Uterus (tissue), 4 donors: ENCODE measurements at places on chromosomes 5 and 9. TPM values are rescaled to one million over a fixed set of nuclear protein-coding genes. Genes with fewer than 3 reads are reported as not detected.

- no peaks in the 10 kb centered on the region for H3K4me1 ChIP-seq
- H3K36me3 ChIP-seq = no peaks in the 10 kb centered on the region
- no peak overlapping the region for H3K27ac ChIP-seq
- DNase-seq = no peak
- H3K4me3 ChIP-seq = no peak overlapping the region
Observed at GRCh38 chr9:129182625-129183494, 4.8 kb upstream of the IER5L start.

The AIF1L gene
- total RNA-seq = 15.6 TPM

GRCh38 chr5:14231156-14231555, 88.0 kb downstream of the TRIO start:
- H3K4me1 ChIP-seq = no peaks in the 10 kb centered on the region
- no peak overlapping the region for H3K4me3 ChIP-seq
- no peaks in the 10 kb centered on the region for H3K27me3 ChIP-seq
- no peak overlapping the region for H3K27ac ChIP-seq
- no peaks in the 10 kb centered on the region for H3K36me3 ChIP-seq

- H3K4me1 ChIP-seq = no peaks in the 10 kb centered on the region
- H3K36me3 ChIP-seq = no peaks in the 10 kb centered on the region
- no peak for DNase-seq
- no peaks in the 10 kb centered on the region for H3K27me3 ChIP-seq
Observed at GRCh38 chr5:131413605-131414559, 150.0 kb downstream of the CDC42SE2 start.

GRCh38 chr5:73218552-73219171, 45.7 kb downstream of the TMEM174 start:
- peaks cover 44% of the 10 kb centered on the region for H3K27me3 ChIP-seq
- no peaks in the 10 kb centered on the region for H3K36me3 ChIP-seq
- H3K4me3 ChIP-seq = no peak overlapping the region
- H3K27ac ChIP-seq = no peak overlapping the region
- no peaks in the 10 kb centered on the region for H3K4me1 ChIP-seq

GRCh38 chr9:84121991-84122523, 141.5 kb downstream of the RMI1 start:
- no peak for DNase-seq
- no peak overlapping the region for H3K4me3 ChIP-seq
- no peaks in the 10 kb centered on the region for H3K27me3 ChIP-seq
- no peaks in the 10 kb centered on the region for H3K36me3 ChIP-seq

DNA sequence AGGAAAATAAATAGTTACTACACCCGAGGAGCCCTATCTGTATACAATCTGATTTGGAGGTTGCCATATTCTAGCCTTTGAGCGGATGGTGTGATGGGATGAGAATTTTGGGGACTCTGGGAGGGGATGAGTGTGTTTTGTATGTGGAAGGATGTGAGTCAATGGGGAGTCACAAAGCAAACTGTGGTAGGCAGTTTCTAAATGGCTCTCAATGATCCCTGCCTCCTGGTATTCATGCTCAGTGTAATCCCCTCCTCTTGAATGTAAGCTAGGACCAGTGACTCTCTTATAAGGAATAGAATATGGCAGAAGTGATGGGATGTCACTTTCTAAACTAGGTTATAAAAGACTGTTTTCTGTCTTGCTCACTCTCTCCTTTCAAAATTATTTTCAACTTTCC, 205.7 kb upstream of the RIOK2 start:
- no peaks in the 10 kb centered on the region for H3K27me3 ChIP-seq
- H3K36me3 ChIP-seq = no peaks in the 10 kb centered on the region
- H3K4me1 ChIP-seq = no peaks in the 10 kb centered on the region
- H3K4me3 ChIP-seq = no peak overlapping the region
- H3K27ac ChIP-seq = no peak overlapping the region
- DNase-seq = no peak

The MYOZ3 gene
- total RNA-seq = 3.2 TPM

The FAM221B gene
- not detected for total RNA-seq

- H3K36me3 ChIP-seq = no peaks in the 10 kb centered on the region
- no peak for DNase-seq
- H3K27me3 ChIP-seq = peaks cover 42% of the 10 kb centered on the region
Observed at GRCh38 chr5:174735498-174736330, 11.3 kb downstream of the MSX2 start.

GRCh38 chr5:12794476-12795332, 890.5 kb upstream of the CTNND2 start:
- H3K36me3 ChIP-seq = no peaks in the 10 kb centered on the region
- H3K27ac ChIP-seq = no peak overlapping the region
- H3K27me3 ChIP-seq = no peaks in the 10 kb centered on the region
- H3K4me3 ChIP-seq = no peak overlapping the region
- no peaks in the 10 kb centered on the region for H3K4me1 ChIP-seq
- DNase-seq = no peak

DNA sequence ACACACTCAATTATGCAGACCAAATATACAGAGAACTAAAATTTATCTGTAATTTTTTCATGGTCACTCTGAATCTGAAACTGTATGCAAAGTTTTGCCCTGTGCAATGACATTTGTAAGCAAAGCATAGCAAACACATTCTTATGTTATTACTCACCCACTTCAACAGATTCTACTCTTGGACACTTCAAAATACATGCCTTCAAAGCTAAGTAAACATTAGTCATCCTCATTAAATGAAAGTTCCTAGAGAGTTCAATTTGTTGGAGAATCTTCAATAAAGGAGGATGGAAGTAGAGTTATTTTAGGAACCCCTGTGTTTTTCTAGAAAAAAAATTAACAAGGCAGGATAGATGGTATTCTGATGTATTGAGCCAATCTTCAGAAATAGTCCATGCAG, 639.7 kb upstream of the C9orf72 start:
- H3K36me3 ChIP-seq = no peaks in the 10 kb centered on the region
- H3K27me3 ChIP-seq = no peaks in the 10 kb centered on the region
- H3K27ac ChIP-seq = no peak overlapping the region
- H3K4me3 ChIP-seq = no peak overlapping the region

DNA sequence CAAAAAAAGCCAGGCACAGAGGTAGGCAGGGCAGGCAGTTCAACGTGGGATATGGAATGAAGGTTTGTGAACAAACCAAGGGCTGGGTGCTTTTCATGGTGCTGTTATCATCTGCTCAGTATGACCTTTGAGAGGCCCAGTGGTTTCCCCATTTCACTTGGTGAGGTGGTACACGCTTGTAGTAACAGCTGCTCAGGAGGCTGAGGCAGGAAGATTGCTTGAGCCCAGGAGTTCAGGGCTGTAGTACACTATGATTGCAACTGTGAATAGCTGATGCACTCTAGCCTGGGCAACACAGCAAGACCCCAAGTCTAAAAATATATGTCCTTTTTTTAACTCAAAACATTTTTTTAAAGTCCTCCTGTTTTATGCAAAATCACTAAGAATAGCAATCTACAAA, 174.8 kb downstream of the ENC1 start:
- no peak for DNase-seq
- H3K27me3 ChIP-seq = no peaks in the 10 kb centered on the region
- H3K27ac ChIP-seq = no peak overlapping the region
- H3K36me3 ChIP-seq = no peaks in the 10 kb centered on the region
- no peaks in the 10 kb centered on the region for H3K4me1 ChIP-seq
- no peak overlapping the region for H3K4me3 ChIP-seq

DNA sequence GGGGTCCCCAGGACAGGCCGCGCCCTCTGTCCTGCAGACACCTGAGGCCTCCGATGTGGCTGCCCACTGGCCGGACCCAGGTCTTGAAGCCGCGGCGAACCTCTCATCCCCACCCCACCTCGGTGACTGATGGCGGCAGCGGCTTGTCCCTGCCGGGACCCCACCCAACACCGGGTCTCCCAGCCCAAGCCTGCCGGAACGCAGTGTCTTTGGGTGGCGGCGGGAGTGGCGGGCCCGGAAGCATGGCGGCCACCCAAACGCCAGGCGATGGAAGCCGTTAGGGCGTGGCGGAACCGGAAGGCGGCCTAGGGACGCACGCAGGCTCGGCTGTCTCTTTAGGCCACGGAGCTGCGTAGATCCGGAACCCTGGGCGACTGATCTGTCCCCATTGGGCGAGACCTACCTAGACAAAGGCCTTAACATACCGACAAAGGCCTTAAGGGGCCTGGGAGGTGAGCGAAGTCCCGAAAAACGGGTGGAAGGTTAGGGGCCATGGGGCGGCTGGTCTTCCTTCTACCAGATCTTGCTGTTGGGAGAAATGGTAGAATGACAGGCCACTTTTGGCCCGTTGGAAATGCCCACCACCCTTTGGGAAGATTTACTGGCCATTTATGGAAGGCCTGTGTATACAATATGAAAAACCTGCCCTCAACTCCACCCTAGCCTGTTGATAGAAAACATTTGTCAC, 94.6 kb upstream of the SMC2 start:
- H3K4me1 ChIP-seq = no peaks in the 10 kb centered on the region
- no peak overlapping the region for H3K27ac ChIP-seq
- DNase-seq = no peak
- H3K27me3 ChIP-seq = no peaks in the 10 kb centered on the region
- no peak overlapping the region for H3K4me3 ChIP-seq
- no peaks in the 10 kb centered on the region for H3K36me3 ChIP-seq

The CD274 gene
- total RNA-seq = 10.2 TPM
